ENCODE measurements at places on chromosomes 2 and 18. TPM values are rescaled to one million over a fixed set of nuclear protein-coding genes. Genes with fewer than 3 reads are reported as not detected.

The LRRFIP1 gene
- 71.4 TPM for total RNA-seq

GRCh38 chr2:211724933-211725332 is 813.7 kb downstream of the ERBB4 start:
- no peak overlapping the region for H3K4me3 ChIP-seq
- DNase-seq = no peak
- H3K27ac ChIP-seq = no peak overlapping the region
- peaks cover 3% of the 10 kb centered on the region for H3K36me3 ChIP-seq
- no peaks in the 10 kb centered on the region for H3K4me1 ChIP-seq

- no peaks in the 10 kb centered on the region for H3K27me3 ChIP-seq
- no peaks in the 10 kb centered on the region for H3K36me3 ChIP-seq
- H3K4me1 ChIP-seq = peaks cover 4% of the 10 kb centered on the region
- no peak overlapping the region for H3K27ac ChIP-seq
These were observed 740.1 kb downstream of the PLCL1 start for GRCh38 chr2:198544461-198544860.

GRCh38 chr2:178947006-178947405 is 102.9 kb downstream of the CCDC141 start:
- no peaks in the 10 kb centered on the region for H3K27me3 ChIP-seq
- H3K36me3 ChIP-seq = peaks cover 1% of the 10 kb centered on the region
- no peak for DNase-seq
- H3K4me3 ChIP-seq = no peak overlapping the region

The FNDC4 gene
- total RNA-seq = 10.2 TPM

- no peak overlapping the region for H3K4me3 ChIP-seq
- H3K27me3 ChIP-seq = no peaks in the 10 kb centered on the region
- H3K4me1 ChIP-seq = peaks cover 23% of the 10 kb centered on the region
- H3K27ac ChIP-seq = no peak overlapping the region
These were observed 43.1 kb upstream of the ASAP2 start for GRCh38 chr2:9163306-9164111.

DNA sequence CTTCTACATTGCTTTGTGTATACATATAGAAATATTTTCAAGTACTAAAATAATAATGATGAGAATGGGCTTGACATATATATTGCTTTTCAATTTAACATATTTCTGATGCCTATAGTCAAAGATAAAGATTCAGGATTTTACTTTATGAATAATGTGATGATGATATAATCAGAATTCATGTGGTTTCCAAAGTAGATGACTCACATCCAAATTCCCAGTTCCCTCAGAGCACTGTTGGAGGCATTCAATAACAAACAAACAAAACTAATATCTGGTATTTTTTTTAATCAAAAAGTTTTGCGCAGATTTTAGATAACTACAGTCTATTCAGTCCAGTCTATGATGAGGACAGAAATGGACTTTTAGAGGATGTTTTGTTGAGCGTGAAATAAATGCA is 2094.5 kb upstream of the CELF4 start:
- no peak overlapping the region for H3K4me3 ChIP-seq
- DNase-seq = no peak
- H3K27me3 ChIP-seq = no peaks in the 10 kb centered on the region
- no peaks in the 10 kb centered on the region for H3K36me3 ChIP-seq
- H3K4me1 ChIP-seq = peaks cover 8% of the 10 kb centered on the region

The SLC14A1 gene
- 0.50 TPM for total RNA-seq

The NYAP2 gene
- total RNA-seq = not detected

Measured in progenitor cell of endocrine pancreas (in vitro differentiated cells).